Activated T-helper 2 cell treated with anti-CD3 and anti-CD28 coated beads, Interferon-gamma antibody, Interleukin-2, Interleukin-4, amounts not matched to agents 10 μg/mL and 5 μg/mL and 100 μg/mL, durations not matched to agents 14 hours and 24 hours and 36 hours (primary cell): ENCODE measurements at places on chromosomes 16 and 17. TPM values are rescaled to one million over a fixed set of nuclear protein-coding genes. Genes with fewer than 3 reads are reported as not detected.
A peak's percentile ranks its signal among the peaks of the same experiment; 100 is the strongest.

Gene ADAMTS18
- not detected in 2 replicates for total RNA-seq

- no peak for DNase-seq
Observed at GRCh38 chr17:80890921-80891396, 100.7 kb upstream of the CHMP6 start.

DNA sequence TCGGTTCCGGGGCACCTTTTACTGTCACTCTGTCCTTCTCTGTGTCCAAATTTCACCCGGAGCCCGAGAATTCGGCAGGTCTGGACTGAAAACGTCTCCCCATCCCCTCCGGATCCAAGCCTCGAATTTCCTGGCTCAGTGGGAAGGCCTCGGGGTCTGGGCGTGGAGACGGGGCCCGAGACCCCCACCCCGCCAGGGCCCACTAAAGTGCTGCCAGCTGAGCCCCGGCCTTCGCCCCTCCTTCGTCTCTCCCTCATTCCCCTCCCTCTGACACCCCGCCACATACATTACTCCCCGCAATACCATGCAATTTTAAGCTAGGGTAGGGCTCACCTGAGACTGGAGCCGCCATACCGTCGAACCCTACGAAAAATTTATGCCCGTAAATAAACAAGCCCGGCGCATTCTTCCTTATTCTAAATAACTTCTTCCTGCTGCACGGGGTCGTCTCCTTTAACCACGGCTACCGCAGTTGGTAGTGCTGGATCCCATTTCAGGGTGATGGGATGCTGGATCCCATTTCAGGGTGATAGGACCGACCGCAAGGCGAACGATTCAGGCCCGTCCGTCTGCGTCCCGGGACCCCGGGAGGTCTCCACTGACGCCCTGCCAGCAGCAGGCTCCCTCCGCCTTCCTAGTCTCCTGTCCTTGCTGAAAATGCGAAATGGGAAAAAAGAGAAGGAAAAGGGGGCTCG is 4.4 kb upstream of the OR1F1 start:
- no peak for DNase-seq

- DNase-seq = no peak
Observed at GRCh38 chr17:33055171-33055611, 63.5 kb downstream of the SPACA3 start.

Gene CRHR1
- total RNA-seq = not detected in 2 replicates

Gene CX3CL1
- not detected in 2 replicates for total RNA-seq

GRCh38 chr16:67767953-67768352 is 38.4 kb downstream of the RANBP10 start:
- DNase-seq = no peak

Gene CALB2
- not detected in 2 replicates for total RNA-seq

GRCh38 chr16:75385507-75386152 is 47.7 kb downstream of the CFDP1 start:
- no peak for DNase-seq

GRCh38 chr16:9343276-9343675 is 251.8 kb downstream of the HAPSTR1 start:
- DNase-seq = no peak

GRCh38 chr17:41785859-41786226 is 668 bp downstream of the JUP start:
- DNase-seq = no peak

DNA sequence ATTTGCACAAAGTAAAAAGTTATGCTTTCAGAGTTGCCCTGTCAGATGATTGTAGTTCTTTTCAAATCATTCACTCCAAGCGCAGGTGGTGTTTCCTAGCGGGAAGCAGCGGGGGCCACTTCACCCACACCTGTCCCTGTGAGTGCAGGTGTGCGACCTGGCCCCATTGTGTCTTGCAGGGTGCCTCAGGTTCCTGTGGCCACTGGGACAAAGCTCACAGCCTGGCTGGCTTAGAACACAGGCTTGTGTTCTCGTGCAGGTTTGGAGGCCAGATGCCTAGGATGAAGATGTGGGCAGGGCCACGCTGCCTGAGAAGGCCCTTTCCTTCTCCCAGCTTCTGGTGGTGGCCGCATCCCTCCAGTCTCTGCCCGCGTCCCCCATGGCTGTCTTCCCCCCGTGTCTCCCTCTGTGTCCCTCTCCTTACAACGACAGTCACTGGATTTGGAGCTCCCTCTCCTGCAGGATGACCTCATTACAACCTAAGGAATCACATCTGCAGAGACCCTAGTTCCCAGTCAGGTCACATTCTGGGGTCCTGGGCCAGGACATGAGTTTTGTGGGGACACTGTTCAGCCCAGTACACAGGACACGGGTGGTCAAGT is 90.5 kb downstream of the NPIPB11 start:
- DNase-seq = no peak

Gene KRT25
- not detected in 2 replicates for total RNA-seq

Gene PARN
- 52.8 and 56.6 TPM in 2 replicates for total RNA-seq

Gene KAT7
- 62.1 and 65.0 TPM in 2 replicates for total RNA-seq

DNA sequence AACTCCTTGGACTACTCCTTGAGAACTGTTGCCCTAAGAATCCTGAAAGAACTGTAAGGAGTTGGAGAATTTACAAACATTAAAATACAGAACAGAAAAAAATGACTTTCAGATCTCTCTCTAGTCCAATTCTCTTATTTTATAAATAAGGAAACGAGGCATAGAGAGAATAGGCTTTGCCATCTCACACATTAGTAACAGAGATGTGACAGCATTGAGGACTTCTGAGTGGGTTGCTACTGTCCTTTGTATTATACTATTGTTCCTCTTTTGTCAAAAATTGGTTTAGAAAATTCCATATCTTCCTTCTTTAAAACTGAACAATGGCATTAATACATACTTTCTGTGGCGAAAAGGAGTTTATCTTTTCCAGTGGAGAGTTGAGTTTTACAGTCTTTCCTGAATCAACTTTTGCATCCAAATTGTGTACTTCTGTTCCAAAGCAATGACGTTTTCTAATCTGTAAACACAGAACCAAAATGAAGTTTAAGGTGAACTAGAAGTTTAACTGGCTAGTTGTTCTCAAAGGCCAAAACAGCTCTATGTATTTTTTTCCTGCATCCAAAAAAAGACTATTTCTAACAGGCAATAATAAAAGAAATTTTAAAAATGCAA is 16.5 kb downstream of the BRIP1 start:
- no peak for DNase-seq

- DNase-seq = no peak
Observed at GRCh38 chr16:3548445-3548844, 28.8 kb downstream of the NLRC3 start.

GRCh38 chr17:76877437-76877836 is 9.2 kb downstream of the MGAT5B start:
- DNase-seq = no peak

Gene HOXB9
- 0.16 TPM in 2 replicates for total RNA-seq

- DNase-seq = peak; percentile 24
Observed at GRCh38 chr16:70746708-70747424, 54.1 kb downstream of the VAC14 start.

DNA sequence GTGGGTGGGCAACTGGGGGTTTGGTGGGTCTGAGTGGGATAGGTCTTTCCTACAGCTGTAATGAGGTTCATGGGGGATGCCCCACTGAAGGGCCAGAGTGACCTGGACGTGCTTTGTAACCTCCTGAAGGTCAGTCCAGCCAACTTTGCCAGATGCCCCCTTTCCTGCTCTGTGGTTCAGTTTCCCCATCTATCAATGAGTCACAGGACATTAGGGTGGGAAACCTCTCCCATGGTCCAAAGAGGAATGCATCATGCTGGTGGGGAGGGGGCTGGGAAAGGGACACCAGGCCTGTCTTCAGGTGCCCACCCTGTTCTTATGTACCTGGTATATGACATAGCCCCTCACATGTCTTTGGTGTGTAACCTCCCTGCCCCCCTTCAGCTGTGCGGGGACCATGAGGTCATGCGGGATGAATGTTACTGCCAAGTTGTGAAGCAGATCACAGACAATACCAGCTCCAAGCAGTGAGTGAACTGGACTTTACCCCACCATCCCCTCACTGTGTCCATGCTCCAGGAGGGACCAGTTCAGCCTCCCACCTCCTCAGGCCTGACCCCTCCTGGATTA is 24.0 kb upstream of the ALKBH5 start:
- no peak for DNase-seq

- no peak for DNase-seq
Observed at GRCh38 chr16:74868501-74868900, 93.9 kb upstream of the FA2H start.

GRCh38 chr16:66871840-66872239 is 8.5 kb upstream of the PDP2 start:
- DNase-seq = no peak

DNA sequence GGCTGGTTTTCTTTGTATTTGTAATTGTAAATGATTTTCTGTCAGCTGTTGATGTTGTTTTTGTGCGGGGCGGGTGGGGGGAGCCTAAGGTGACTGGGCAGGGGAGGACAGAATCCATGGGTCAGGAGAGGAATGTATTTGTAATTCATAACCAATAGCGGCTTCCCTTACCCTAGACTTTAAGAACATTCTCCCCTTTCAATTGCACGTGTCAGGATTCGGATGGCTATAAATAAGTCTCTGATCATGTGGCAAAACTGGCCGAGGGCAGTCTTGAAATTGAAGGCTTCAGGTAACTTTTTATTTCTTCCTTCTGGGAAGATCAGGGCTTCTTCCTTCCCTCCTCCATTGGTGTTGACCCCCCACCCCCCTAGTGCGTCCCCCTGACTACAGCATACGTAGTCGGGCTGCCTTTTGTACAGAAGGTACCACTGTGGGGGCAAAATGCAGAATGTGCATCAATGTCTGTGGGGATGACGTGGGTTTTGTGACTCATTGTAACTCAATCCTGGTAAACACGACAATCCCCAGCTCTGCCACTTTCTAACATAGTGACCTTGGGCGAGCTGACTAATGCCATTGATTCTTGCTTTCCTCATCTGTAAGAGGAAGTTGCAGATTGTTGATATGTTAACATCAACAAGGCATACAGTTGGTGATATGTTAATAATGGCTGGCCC is 16.2 kb downstream of the MARCHF10 start:
- DNase-seq = no peak

DNA sequence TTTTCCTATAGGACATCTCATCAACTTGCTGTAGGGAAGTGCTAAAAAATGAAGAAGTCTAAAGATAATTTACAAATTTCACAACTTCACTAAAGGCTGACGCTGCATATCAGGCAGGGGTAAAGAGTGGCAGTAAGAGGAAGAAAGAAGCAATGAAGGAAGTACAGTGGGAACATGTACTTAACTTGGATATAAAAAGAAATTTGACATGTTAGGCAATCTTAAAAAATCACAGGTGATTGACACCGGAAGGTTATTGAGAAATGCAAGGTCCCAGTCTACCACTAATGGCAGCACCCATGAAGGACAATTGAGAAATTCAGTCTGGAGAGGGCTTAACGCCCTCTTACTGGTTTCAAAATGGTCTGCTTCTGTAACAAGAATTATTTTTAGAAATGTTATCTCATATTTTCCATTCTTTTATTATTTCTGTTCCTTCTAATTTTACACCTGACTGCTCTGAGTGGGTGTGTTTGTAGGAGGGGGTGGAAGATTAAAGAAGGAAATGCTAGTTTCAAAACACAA is 358.1 kb downstream of the KCNJ2 start:
- DNase-seq = no peak

DNA sequence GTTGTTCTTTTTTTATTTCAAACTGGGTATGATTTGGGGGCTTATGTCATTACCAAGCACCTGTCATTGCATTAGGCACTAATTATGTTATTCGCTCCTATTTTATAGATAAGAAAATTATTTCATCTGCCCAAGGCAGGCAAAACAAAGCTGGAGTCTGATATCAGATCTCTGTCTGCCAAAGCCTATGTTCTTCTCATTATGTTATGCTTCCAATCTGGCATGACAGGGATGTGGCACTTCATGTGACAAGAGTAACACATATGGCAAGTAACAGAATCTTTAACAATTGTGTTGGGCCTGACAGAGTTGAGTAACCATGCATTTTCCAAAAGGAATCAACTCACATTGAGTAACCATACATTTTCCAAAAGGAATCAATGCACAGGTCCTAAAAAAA is 61.2 kb upstream of the TOM1L1 start:
- DNase-seq = no peak

DNA sequence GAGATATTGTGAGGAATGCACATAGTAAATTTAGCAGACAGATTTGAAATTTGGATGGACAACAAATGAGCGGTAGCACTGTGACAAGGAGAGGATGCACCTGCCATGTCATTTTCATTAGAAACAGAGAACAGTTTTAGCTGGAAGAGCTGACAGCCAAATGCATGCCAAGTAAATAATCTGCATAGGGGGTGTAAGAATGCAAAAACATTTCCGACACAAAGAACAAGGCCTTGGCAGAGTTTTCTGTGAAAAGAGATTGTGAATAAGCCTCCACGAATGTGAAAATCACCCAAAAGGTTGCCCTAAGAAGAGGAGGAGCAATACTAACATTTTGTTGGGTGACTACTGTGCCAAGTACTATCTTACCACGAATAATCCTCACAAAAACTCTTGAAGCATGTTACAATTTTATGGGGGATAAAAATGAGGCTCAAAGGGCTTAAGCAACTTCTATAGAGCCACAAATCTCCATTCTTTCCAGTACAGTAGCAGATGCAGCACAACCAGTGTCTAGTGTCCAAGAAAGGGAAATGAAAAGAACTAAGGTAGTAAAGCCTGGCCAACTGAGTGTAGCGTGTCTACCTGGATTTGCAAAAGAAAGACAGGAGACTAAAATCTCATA is 28.3 kb downstream of the TMEM100 start:
- DNase-seq = no peak

GRCh38 chr16:81937305-81938038 is 73.8 kb downstream of the SDR42E1 start:
- no peak for DNase-seq
